Stimulated activated CD4-positive, alpha-beta T cell treated with anti-CD3 and anti-CD28 coated beads, Interleukin-12 subunit alpha, Interleukin-12 subunit beta, amount 100 ng/mL, for 24 hours (primary cell): ENCODE measurements at places on chromosomes 1 and 21.

- DNase-seq = no peak
Observed at GRCh38 chr21:28200726-28201125, 792.0 kb downstream of the LTN1 start.

GRCh38 chr1:102884238-102884637, 224.1 kb downstream of the COL11A1 start:
- DNase-seq = no peak

DNA sequence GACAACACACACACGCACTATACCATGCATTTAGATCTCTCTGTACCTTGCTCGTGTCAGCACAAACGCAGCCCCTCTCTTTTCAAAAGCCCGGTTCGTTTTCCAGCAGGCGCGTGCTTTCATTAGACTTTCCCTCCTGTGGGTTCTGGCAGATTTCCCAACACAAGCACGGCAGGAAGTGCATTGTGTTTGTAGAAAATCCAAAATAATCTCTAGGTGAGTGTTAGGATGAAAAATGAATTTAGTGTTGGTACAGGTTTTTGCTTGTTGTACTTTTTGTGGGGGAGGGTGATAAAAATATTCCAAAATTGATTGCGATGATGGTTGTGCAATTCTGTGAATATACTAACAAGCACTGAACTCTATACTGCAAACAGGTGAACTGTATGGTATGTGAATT, 54.1 kb upstream of the POFUT2 start:
- no peak for DNase-seq

GRCh38 chr1:7912743-7913557, 27.7 kb downstream of the TNFRSF9 start:
- DNase-seq = no peak

DNA sequence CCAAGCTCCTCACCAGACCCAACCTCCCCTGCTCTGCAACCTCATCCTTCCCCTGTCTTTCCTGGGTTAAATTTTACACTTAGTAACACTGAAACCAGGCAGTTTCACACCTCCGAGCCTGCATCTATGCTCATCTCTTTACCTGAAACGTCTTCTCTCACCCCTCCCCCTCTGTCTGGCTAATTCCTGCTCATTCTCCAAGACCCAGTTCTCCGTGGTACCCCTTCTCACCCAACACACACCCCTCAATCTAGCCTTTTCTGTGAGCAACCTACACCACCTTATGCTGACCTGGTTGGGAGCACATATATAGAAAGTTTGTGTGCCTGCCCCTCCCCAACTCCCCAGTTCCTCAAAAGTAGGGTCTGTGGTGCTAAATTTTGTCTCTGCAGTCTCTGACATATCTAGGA, 3.7 kb upstream of the KIAA1614 start:
- DNase-seq = no peak

DNA sequence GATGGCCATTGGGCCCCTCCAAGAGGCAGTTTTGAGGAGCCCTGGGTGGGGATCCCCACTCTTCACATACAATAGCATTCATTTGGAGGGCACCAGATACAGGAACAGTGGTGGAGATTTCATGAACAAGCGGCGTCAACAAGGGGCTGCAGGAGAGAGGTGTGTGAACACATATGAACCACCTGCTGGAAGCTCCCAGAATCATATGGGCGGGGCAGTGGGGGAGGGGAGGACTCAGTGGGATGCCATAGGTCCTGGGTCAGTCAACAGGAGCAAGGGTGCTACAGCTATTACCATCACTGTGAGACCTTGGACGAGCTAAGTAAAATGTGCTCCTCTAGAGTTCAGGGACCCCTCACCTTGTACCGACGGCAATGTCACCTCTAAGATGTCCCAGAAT, 100.4 kb upstream of the IRF2BP2 start:
- no peak for DNase-seq

GRCh38 chr21:37166733-37167132, 93.7 kb downstream of the TTC3 start:
- DNase-seq = no peak

DNA sequence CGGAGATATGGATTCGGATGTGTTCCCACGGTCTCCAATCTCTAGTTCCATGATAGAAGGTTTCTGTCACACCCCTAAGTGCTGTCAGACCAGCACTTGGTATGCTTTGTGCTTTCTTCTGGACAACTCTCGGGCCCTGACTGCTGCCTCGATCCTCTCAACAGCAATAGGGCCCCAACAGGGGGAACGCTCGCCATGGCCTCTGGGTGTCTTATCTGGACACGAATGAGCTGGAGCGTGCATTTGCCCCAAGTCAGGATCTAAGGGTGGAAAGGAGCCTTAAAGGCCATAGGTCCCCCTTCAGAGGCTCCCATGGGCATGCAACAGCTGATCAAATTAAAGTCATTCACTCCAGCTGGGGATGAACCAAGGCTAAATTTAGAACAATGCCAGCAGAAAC, 76.8 kb downstream of the TCP10L start:
- DNase-seq = no peak

- no peak for DNase-seq
Observed at GRCh38 chr1:14625572-14625971, 27.1 kb downstream of the KAZN start.

DNA sequence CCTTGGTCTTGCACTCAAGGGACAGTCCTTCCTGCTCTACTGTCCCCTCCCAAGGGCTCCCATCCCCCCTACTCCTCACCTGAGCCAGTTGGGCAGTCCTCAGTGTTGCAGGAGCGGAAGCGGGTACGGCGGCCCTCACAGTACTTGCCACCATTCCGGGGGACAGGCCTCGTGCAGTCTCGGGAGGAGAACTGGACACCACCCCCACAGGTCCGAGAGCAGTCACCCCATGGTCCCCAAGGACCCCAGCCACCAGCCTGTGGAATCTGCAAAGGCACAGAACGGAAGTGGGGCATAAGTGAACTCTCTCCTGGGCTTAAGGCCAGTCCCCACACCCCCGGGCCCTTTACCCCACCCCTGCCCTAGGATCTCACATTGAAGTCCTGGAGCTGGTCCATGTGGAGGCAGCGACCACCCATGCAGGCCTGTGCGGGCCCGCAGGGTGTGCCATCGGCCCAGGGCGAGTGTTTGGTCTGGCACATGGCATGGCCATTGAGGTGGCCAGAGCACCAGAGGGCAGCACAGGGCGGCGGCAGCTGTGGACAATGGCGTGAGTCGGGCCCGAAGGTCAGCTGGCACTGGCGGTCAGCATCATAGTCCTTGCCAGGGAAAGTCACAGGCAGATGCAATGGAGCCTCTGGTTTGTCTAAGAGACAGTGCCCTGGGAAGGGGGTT, 5.2 kb downstream of the ADAMTS4 start:
- DNase-seq = no peak

DNA sequence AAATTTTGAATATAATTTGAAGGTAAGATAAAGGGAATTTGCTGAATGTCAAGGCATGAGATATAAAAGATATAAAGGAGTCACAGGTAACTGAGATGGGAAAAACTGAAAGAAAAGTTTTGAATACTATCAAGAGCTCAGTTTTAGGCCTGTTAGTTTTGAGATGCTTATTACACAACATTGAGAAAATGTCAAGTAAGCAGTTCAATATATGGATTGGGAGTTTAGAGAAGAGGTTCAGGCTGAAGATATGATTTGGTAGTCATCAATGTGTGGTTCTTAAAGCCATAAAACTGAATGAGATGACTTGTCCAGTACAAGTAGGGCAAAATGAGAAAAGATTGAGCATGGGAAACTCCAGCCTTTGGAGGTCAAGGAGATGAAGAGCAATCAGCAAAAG, 4.7 kb upstream of the RNPC3 start:
- no peak for DNase-seq

DNA sequence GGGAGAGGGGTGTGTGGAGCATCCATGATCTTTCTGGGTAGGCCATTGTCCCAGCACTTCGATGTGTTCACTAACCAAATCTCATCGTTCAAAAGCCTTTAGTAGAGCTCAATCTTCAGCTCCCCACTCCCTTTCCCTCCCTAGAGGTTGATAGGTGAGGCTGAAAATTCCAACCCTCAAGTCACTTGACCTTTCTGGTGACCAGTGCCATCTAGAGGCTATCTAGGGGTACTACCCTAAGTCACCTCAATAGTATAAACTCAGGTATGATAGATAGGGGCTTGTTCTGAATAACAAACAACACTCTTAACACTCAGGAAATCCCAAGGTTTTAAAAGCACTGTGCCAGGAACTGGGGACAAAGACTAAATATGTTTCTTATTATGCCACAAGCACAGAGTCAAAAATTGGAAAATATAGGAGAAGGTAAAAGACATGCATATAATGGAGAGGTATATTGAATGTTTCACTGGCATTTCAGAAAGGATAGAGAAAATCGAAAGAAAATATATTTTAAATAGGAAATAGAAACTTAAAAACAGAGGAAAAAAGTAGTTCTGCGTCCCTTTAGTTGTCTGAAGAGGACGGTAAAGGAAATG, 42.9 kb upstream of the CD53 start:
- no peak for DNase-seq

DNA sequence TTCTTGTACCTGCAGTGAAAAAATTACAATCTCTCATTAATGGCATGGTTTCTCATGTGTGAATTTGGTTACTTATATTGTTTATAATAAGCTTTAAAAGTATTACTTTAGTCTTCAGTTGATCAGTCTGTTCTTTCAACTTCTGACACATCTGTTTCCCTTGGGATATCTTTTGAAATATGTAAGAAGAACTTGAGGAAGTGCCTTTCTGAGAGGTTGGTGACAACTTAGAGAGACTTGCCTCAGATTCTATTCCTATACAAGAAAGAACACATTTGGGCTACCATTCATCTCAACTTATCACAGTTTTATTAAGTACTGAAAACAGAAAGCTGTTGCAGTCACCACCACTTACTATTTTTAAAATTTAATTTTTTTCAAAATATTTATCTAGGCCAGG, 8.1 kb downstream of the AKNAD1 start:
- no peak for DNase-seq

DNA sequence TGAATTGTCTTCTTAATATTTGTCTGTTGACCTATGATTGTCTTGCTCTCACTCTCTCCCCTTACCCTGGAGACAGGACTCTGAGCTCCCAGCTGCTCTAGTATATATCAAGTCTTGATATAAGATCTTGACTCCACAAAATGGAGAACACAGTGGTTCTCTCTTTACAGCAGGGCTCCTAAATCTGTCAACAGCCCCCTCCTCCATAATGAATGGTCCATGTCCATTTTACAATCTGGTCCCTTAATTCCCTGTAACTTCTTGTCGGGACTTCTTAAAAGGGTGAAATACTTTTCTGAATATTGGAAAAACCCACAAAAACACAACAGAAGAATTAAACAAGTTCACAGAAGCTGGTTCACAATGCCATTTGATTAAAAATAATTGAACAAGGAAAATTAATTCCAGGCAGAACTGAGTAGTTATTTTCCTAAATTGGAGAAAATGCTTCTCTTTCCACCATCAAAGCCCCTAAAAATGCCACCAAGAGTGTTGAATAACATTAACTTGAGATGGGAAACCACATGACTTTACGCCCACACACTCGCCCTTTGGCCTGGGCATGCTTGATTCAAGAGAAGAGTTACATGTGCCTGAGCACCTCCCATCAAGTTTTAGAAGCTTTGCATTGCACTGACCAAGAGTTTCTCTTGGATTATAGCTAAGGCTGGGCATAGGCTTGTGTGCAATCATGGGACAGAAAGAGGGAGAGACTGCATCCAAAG, 109.8 kb downstream of the TOMM20 start:
- DNase-seq = peak; percentile 41

- no peak for DNase-seq
Observed at GRCh38 chr1:57209495-57209894, 214.4 kb downstream of the DAB1 start.

DNA sequence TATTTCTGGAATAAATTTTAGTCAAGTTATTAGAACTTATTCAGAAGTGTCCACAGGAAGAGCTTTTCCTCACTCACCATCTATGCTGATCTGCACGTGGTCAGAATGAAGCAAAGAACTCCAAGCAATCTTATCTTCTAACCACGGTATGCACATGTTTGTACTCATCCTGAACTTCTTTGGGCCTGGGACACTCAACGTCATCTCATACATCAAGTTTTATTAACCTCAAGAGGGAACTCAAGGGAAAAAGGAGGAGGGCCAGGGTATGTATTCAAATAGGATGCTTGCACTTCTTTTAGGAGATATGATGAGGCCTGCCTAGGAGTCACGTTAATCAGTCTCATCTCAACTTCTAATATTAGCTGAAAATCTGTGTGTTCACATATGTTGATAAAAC, 142.5 kb downstream of the C1orf94 start:
- DNase-seq = no peak

GRCh38 chr1:72018562-72018961, 263.8 kb downstream of the NEGR1 start:
- no peak for DNase-seq

- no peak for DNase-seq
Observed at GRCh38 chr1:198253259-198253658, 96.5 kb downstream of the NEK7 start.

DNA sequence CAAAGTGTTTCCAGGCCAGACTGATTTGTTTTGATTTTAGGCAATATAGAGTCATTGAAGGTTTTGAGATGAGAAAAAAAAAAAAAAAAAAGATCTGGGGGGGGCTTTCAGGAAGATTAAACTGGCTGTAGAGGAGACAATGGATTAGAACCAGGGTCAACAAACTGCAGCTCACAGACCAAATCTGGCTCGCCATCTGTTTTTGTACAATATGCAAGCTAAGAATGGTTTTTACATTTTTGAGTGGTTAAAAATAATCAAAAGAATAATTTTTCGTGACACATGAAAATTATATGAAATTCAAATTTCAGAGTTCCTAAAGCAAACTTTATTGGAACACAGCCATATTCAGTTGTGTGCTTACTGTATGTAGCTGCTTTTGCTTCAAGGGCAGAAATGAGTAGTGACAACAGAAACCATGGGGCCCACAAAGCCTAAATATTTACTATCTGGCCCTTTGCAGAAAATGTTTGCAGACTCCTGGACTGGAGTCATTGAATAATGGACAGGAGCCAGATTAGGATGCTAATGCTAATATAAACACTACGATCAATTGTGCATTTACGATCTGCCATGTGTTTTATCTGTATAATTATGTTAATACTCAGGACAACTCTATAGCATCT, 375.7 kb upstream of the DAB1 start:
- DNase-seq = no peak

DNA sequence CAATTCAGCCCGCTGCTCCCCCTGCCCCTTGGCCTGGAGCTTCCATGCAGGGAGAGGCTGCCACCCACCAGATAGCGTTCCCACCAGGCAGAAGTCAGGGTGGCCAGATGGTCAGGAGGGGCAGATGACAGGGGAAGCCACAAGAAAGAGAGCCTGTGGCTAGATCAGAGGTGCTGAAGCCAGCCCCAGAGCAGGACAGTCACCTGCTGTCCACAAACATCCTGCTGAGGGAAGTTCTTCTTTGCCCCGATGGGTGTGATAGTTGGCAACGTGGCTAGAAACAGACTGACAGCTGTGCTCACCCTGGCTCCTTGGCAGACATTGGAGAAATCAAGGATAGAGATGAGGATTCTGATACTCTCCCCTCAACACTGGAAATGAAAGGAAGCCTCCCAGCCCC, 27.2 kb upstream of the SRP9 start:
- no peak for DNase-seq

DNA sequence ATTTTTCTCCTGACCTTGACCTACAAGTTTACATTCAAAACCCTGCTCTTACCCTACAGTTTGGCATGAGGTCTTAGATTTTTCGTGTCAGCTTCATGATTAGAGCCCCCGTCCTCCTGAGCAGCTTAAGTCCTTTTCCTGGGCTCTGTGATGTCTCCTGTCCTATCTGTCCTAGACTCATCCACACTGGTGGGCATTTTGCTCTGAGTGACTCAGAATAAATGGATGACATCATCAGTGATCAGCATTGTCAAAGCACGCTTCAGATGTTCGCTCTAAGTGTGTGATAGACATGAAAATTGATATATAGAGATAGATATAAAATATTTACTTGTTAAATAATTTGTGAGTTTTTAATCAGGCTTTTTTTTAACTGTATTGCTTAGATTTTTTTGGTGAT, 21.8 kb downstream of the RGS13 start:
- no peak for DNase-seq
